ENCODE measurements at places on chromosomes 11 and 22.
A peak's percentile ranks its signal among the peaks of the same experiment; 100 is the strongest.

DNA sequence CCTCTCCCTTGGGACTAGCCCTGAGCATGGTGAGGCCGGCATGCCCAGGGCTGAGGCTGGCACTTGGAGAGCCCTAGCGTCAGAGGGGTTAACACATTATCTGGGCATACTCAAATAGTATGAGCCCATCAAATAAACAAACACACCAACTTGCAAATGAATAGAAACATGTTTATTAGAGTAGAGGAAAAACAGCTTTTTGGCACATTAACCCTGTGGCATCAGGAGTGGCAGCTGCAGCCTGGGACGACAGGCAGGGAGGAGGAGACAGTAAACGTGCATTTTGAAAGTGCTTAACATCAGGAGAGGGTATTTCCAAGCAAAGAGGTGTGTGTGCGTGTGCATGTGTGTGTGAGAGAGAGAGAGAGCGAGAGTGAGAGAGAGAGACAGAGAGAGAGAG is 684.9 kb downstream of the NTM start:
- no peak for DNase-seq

DNA sequence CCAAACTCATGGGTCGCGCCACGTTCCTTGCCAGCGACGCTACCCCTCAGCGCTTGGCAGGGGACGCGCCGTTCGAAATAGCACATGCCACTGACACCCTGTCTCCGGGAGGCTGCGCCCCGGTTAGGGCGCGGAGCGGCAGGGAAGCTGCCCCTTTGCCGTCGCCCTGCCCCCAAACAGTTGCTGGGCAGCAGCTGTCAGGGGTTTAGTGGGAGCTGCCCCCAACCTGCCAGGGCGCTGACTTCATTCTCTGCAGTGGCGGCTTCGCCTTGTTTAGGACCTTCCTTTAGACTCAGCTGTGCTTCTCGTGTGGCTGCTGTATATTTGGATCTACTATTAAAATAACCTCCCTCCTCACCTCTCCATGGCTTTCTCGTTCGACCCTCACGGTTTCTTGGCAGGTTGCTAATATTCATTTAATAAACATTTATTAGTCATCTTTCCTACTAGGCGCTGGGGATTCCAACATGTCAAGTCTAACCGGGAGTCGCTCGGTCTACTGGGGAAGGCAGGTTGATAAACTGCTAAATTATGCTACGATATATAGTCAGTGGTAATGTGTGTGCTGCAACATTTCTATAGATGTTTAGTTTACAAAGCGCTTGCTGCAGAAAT is 782 bp downstream of the TMEM109 start:
- peak; percentile 56 for DNase-seq

DNA sequence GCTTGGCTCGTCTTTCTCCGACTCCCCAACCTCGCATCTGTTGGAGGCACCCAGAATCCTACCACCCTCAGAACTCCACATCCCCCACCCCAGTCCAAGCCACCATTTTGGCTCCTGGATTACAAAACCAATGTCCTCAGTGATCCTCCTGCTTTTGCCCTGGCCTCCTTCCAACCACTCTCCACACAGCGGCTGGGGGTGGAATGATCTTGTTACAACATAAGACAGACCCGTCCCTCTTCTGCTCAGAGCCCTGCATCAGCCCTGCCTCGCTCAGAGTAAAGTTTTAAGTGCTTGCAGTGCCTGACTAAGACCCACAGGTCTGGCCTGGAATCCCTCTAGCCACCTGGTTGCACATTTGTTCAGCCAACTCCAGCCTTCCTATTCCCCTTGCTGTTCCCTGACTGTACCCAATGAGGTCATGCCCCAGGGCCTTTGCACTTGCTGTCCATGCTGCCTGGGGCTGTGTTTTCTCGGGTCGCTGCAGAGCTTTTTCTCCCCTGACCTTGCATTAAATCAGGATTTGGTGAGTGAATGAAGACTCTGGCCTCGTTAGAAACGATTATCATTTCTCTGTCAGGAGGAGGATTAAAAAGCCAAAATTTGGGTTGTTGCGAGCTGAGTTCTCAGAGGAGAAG is 67.3 kb downstream of the IGF2 start:
- DNase-seq: no peak

DNA sequence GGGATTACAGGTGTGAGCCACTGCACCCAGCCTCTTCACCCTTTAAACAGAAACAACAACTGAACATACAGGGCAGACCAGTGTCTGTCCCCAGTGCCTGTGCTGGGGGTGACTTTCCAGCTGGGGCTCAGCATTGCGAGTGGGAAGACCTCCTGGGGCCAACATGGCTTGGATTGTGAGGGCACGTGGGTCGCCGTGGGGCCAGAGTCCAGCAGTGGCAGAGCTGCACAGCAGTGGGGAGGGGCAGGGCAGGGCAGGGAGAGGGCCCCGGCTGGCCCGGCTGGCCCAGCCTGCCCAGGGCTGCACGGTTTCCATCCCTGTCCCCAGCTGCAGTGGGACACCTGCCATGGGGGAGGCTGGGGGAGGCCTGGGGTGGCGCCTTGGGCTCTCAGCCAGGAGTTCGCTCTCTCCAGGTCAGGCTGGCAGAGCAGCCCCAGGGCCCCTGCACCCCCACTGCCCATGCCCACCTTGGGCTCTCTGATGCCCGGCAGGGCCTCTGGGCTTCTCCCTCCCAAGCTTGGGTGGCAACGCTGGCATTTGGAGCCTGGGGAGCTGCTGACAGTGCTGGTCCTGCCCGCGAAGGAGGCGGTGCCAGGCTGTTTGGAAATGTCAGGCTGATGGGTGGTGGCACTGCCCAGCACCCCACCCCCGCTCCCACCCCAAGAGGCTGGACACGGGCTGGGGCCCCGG is 30.5 kb upstream of the CCDC188 start:
- no peak for DNase-seq

GRCh38 chr22:46953968-46954765 is 191.7 kb downstream of the TBC1D22A start:
- no peak for DNase-seq

DNA sequence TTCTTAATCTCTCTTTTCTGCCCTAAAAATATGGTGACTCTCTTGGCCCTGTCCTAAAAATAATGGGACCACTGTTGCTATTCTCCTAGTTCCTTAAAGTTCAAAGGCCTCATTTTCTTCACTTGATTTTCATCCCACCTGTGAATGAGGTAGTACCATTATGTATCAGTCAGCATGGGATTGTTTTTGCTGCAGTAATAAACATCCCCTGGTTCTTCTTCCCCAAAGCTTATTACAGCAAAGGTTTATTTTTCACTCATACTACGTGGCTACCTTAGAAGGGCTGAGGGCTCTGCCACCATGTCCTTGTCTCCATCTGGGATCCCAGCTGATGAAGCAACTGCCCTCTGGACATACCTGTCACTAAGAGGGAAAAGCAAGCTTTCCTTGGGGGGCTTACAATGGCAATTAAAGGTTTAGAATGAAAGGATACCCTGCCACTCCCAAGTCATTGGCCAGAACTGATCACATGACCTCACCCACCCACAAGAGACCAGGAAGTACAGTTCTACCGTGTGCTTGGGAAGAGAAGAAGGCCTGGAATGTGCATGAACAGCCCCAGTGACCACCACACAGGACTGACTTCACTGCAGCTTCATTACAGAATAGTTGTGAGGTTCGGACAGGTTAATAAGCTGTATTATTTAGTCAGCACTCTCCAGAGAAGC is 7.8 kb downstream of the TTC38 start:
- no peak for DNase-seq

DNA sequence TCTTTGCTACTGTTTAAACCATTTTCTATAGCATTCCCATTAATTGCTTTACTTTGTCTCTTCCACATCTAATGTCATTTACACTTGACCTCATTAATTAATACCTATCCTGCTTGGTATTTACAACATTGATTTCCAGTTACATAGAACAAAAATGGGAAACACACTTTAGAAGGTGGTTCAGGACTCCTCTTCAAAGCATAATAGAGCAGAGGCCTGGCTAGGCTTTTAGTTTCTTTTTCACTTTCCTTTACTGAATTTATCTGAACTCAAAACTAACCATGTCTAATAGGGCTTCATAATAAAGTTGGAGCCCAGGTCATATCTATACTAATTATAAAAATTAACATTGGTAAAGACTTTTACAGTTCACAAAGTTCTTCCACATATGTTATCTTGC is 648.0 kb upstream of the KIRREL3 start:
- no peak for DNase-seq

DNA sequence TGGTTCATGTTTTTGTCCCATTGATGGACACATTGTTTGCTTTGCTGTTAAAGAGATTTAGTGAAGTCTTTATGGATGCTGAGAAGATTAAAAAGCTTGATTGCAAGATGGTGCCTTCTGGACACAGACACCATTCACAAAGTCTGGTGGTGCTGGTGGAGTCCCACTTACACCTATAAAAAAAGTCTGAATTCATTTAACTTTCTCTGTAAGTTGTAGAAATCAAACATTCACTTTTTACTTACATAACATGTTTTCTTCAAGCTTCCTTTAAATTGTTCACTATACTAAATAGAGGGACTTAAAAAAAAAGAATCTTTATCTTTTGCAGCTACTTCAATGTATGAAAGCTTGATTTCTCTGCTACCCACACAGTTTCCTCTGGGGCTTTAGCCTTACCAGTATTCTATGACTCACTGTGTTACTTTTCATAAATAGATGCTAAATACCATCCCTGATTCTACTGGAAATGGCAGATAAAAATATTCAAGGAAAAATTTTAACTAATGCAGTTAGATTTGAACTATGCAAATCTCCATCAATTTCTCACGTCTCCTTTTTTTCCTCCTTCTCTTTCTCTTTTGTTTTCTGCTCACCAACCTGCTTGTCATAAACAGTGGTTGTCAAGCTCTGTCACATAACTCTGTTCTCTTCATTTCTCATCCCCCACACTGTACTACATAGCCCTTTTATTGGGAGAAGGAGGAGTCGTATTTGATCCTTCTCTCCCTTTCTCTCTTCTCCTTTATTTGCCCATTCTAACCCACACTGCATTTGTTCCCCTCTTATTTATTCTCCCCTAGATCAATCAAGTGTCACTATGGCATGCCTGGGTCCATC is 89.7 kb downstream of the FAM76B start:
- no peak for DNase-seq

DNA sequence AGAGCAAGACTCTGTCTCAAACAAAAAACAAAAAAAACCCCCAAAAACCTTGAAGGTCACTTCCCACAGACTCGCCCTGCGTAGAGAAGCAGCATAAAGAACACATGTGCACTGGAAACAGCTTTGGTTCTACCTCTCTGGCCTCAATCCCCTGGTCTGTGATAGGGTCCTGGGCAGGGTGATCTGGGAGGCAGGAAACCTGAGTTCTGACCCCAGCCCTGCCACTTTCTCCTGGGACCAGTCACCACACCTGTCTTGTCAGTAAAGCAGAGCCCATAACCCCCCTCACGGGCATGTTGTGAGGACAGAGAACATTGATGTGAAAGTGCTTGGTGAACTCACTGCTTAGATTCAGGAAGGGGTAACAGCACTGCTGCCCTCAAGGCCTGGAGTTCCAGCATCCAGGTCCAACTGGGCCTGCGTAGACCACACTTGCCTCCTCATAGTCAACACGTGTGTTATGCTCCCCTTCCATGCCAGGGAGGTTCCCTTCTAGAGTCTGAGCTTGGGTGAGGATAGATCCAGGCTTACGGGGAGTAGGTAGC is 11.4 kb downstream of the UCP2 start:
- DNase-seq: no peak

DNA sequence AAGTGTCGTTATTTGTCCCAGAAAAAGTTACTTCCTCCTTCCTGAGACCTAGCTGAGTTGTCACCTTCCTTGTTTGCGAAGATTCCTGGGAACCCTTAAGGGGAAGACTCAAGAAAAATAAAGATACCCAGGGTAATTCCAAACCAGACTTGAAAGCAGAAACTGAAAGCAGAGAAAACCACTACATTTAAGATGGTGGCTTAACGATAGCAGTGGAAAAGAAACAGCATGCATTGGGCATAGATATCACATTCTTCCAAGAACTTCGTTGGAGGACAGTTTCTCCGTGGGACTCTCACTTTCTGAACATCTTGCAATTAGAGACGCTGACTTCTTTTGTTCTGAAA is 89.1 kb downstream of the FAM76B start:
- DNase-seq: no peak

DNA sequence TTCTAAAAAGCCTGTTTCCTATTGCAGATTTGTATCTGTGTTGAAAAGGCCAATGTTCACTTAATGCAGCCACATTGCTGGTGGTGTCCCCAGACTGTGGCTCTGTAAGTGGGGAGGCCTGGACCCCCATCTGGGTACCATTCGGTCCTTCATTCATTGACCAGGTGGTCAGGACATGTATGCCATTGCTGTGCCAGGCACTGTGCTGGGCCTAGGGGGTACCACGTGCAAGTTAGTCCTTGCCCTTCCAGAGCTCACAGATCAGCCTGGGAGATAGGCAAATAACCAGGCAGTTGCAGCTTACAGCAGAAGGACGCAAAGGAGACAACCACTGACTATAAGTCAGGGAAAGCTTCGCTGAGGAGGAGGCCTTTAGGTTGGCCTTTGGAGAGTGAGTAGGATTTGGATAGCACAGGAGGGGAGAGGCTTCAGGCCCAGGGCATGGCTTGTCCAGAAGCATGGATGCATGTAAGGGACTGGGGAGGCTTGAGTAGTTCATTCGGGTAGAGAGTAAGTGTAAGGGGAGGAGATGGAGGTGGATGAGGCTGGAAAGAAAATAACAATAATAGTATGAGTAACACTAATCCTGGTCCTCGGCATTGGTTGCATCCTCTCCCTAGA is 5.0 kb downstream of the PRDM11 start:
- DNase-seq: no peak

Measured in M059J (cell line).